ENCODE measurements at places on chromosomes 6 and 20.

DNA sequence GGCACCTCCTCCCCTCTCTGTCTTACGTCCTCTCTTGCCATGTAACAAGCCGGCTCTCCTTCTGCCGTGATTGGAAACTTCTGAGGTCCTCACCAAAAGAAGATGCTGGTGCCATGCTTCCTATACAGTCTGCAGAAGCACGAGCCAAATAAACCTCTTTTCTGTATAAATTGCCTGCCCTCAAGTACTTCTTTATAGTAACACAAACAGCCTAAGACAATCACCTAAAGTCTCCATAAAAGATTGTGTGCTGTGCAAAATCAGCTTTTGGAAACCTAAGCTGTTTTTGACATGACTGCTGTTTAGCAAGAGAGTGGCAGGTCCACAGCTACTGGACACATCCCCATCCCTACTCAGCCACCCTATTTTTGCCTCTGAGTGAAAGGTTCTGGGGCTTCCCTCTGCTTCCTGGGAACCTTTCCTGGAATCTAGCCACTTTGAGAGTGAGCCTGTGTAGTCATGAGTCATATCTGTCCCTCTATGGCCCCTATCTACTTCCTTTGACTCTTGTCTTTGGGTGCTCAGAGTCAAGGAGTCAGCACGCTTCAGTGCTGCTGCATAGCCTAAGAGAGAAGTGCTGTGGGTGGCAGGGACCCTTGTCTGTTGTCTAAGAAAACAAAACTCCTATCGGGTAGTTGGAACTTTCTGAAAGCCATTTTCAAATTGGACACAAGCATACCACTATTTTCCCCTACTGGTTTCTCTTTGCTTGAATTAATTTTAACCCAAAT is 110.0 kb downstream of the PPP1R14C start:
- no peak for DNase-seq

GRCh38 chr6:31336896-31337496 is 20.0 kb downstream of the HLA-B start:
- DNase-seq = no peak

DNA sequence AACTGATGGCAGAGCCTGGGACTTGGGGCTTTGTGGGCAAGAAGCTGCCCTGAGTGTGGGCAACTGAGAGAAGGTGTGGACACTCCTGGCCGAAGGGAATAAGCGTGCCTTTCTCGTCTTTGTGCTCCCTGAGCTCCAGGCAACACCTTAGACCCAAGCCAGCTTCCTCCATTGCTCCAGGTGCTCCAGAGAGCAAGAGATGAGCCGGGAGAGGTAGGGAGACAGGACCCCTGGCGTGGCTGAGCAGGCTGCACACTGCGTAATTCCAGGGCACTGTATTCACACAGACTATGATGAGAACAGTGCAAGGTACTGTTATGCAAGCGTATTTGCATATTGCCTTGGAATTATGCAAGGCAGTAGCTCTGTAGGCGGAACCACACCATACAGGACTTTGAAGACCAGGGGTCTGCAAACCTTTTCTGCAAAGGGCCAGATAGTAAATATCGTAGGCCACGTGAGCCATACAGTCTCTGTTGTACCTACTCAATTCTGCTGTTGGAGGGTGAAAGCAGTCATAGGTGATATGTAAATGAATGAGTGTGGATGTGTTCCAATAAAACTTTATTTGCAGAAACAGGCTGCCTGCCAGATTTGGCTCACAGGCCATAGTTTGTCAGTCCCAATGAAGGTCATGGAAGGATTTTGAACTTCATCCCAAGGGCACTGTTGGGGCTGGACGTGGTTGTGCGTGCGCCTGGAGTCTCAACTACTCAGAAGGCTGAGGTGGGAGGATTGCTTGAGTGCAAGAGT is 42.1 kb upstream of the FAM83D start:
- DNase-seq = no peak

GRCh38 chr6:142165227-142165626 is 18.2 kb downstream of the VTA1 start:
- DNase-seq = no peak

- no peak for DNase-seq
These were observed 234.0 kb upstream of the PLCB4 start for GRCh38 chr20:8834851-8835250.

DNA sequence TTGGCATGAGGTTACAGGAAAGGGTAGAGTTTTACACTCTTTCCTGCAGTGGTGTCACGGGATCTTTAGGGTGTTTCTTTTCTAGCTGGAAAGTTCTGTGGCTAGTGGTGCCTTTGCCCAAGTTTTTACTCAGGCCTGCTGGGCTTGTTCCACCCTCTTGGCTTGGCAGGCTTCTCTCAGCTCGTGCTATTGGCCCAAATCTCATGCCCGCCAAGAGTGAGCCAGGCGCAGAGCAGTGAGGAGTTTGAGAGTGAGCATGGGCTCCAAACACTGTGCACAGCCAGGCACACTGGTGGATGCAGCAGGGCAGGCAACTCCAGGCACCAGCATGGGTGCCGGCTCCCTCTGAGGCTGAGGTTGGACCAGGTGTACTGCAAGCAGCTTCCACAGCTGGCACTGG is 206.5 kb downstream of the SAMD5 start:
- DNase-seq = no peak

- no peak for DNase-seq
These were observed 81.9 kb upstream of the E2F3 start for GRCh38 chr6:20319520-20320357.

DNA sequence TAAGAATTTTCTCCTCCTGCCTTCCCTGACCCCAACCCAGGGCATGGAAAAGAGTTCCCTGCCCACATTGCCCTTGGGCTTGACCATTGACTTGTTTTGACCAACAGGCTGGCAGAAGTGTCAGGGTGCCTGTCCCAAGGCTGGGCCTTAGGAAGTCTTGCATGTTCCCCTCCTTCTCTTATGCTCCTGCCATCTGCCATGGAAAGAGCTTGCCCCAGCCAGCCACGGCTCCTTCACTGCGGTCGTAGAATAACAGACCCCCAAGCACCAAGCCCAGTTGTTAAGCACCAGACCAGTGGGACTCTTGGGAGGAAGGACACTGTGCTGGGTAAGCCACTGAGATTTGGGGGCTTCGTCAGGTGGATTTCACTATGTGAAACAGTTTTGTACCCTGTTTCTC is 53.6 kb downstream of the SNX5 start:
- no peak for DNase-seq

DNA sequence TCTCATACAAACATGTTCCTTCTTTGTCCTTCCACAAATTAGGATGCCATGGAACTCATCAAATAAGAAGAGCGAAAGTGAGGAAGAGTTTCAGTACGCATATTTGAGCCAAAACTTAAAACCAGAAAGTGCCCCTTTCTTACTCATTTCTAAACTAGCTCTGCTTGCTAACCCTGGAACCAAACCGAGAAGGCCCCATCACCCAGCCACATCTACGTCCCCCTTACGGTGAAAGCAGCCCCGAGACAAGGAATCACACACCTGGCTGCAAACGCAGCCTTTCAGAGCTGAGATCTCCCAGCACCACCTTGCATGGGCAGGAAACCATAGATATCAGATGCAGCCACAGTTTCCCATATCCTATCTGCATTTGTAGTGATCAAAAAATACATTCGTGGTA is 28.5 kb downstream of the TRERF1 start:
- no peak for DNase-seq

DNA sequence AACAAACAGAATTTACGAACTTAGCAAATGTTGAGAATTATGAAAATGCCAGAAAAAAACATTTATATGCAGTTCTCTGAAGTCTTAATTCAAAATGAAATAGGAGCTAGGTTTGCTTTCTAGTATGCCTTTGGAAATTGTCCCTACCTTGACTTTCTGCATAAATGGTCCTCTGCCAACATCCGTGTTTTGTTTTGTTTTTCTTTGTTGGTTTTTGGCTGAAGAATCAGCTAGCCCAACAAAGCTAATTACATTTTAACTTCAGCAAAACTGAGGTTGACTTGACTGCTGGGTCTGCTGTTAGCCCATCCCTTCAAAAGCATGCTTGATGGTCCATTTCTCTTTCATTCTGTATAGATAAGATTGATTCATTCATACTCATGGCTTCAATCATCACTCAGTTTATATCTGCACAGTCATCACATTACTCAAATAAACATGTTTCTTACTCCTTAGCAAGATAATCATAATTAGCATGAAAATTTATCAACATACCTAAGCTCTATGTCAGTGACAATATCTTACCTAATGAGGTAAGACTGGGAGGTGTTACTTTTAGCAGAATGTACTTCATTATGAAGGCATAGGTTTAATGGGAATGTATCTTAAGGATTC is 76.4 kb downstream of the ADGRB3 start:
- no peak for DNase-seq

- DNase-seq = no peak
These were observed 25.4 kb upstream of the TCP11 start for GRCh38 chr6:35166520-35166919.

GRCh38 chr20:21826976-21827375 is 121.5 kb downstream of the PAX1 start:
- no peak for DNase-seq

GRCh38 chr6:168078175-168078942 is 653 bp downstream of the FRMD1 start:
- DNase-seq = peak; percentile 18

DNA sequence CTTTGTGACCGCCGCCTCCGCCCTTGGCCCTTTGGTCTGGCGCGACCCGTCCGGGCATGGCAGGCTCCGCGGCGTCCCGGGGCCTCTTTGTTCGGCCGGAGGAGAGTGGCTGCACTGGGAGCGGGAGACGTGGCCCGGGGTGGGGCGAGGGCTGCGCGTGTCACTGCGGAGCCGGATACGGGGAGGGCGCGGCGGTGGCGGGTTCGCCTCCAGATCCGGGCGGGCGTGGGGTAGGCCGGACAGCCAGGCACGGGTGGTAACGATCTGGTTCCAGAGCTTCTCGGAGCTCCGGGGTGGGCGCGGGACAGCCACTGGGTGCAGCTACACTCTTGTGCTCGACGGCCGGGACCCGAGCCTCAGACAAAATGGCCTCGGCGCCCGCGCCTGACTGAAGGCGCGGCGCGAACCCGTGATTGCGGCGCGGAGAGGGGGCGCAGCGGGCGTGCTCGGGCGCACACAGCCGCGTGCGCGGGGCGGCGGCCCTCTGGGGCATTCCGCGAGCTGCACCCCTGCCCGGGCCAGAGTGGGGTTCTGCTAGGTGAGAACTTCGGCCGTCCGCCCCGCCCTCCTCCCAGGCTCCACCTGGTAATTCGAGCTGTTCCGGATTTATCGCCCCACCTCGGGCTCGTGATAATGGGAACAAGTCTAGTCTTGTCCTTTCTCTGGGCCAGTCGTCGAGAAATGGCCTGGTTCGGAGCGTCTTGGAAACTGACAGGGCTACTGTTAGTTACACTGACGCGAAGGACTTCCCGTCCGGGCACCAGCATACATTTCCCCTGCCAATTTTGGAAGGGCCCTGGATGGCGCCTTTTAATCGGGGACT is 1.0 kb downstream of the LOC128125822 start:
- DNase-seq = peak; percentile 95

DNA sequence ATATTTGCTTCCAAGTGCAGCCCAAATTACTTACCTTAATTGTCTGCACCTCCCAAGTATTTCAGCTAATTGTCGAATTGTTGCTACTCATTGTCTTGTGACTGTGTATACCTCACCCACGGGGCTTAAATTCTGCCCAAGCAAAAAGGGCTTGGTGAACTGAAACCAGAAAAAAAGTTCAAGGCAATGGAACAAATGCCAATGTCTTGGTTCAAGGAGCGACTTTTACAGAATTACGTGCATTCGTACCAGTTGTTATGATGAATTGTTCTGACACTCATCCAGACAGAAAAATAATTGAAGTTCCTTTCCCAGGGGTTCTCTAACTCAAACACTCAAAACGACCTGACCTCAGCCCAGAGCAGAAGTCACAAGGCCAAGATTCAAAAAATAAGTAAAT is 13.9 kb upstream of the PXDC1 start:
- no peak for DNase-seq

- DNase-seq = no peak
These were observed 48.0 kb upstream of the PTPN1 start for GRCh38 chr20:50462093-50462690.

- no peak for DNase-seq
These were observed 16.0 kb downstream of the DOP1A start for GRCh38 chr6:83083476-83083875.

GRCh38 chr20:33162753-33163152 is 5.2 kb upstream of the BPIFA2 start:
- no peak for DNase-seq

- no peak for DNase-seq
These were observed 324.4 kb downstream of the CENPW start for GRCh38 chr6:126664271-126664670.

GRCh38 chr6:169663468-169663867 is 38.4 kb downstream of the WDR27 start:
- no peak for DNase-seq

DNA sequence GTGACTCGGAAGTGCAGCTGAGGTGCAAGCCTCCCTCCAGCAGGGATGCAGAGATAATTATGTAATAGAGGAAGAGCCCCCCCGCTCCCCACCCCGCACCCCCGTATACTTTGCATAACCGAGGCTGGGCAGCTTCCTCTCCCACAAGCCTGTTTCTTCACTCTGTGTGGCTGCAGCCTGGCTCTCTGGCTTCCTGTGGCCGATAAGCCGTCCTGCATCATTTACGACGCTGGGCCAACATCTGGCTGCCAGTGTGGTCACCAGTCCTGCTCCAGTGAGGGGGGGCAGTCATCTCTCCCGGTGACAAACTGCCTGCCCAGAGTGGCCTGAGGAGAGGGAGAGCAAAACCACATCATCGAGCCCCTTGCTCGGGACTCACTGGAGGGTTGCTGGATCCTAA is 59.2 kb downstream of the RBM38 start:
- no peak for DNase-seq

- no peak for DNase-seq
These were observed 2.8 kb downstream of the TENT5A start for GRCh38 chr6:81749707-81750106.

DNA sequence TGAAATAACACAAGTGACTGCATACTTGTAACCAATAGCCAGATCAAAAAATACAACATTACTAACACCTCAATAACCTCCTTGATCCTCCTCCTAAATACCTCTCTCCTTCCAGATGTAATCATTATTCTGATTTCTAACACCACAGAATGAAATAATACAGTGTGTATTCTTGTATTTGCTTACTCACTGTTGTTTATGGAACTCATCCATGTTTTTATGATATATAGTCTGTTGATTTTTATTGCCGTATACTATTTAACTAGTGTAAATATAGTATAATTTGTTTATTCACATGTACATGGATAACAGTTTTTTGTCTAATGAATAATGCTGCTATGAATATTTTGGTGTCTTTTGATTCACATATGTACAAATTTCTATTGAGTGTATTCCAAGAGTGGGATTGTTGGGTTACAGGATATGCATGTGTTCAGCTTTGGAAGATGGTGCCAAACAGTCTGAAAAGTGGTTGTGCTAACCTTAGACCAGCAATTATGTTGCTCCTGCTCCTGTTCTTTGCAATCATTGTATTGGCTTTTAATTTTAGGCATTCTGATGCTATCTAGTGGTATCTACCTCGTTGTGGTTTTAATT is 11.5 kb downstream of the TTK start:
- no peak for DNase-seq

DNA sequence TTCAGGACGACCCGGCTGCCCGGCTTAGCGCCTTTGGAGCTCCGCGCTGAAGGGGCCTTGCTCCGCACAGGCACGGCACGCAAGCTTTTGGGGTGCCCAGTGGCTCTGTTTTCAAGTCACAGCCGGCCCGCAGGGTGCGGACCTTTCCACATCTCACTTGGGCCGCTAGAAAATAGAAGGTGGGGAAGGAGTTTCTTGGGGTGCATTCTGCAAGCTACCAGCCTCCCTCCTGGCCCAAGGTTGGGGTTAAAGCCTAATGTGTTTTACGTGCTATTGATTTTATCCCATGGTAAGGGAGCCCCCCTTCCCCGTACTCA is 561 bp downstream of the KAT14 start:
- no peak for DNase-seq
